ENCODE measurements at places on chromosomes 2 and 18.

DNA sequence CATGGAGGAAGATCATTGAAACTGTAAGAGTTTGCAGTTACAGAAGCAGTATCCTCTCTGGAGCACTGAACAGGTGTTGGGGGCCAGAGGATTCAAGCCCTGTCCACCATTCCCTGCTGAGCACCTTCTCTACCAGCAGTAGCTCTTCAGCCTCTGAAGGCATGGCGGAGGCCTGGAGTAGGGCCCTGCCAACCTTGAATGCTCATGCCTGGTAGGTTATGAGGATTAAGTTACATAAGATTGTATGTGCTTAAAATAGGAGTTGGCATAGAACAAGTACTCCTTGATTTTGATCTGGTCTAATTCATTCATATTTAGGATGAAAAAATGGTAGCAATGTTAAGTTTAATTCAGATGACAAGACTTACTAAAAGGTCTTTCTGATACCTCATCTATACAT, 40.2 kb downstream of the FMNL2 start:
- DNase-seq = no peak

DNA sequence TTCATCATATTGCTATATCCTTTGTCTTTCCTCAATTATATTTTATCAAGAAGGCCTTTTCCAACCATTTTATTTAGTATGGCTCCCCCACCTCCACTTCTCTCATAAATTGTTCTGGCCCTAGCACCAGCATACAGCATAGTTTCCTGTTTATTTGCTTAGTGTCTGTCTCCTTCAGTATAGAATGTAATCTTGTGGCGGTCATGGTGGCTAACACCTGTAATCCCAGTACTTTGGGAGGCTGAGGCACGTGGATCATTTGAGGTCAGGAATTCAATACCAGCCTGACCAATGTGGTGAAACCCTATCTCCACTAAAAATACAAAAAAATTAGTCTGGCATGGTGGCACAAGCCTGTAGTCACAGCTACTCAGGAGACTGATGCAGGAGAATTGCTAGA, 39.6 kb upstream of the CLASP1 start:
- DNase-seq = no peak

DNA sequence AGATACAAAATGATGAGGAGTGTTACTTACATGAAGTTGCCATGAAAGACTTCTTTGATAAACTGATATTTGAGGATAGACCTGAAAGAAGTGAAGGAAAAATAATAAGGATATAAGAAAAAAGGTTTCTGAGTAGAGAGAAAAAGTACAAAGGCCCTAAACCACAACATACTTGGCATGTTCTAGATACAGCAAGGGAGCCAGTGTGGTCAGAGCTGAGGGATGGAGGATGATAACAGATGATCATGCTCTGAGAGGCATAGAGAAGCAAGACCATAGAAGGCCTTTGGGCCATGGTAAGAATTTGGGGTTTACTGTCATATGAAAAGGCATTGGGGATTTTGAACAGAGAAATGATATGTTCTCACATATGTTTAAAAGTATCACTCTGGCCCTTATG, 424.1 kb upstream of the CHST9 start:
- DNase-seq = no peak

- DNase-seq = no peak
These were observed 1354.8 kb upstream of the CDH2 start for GRCh38 chr18:29531746-29532145.

DNA sequence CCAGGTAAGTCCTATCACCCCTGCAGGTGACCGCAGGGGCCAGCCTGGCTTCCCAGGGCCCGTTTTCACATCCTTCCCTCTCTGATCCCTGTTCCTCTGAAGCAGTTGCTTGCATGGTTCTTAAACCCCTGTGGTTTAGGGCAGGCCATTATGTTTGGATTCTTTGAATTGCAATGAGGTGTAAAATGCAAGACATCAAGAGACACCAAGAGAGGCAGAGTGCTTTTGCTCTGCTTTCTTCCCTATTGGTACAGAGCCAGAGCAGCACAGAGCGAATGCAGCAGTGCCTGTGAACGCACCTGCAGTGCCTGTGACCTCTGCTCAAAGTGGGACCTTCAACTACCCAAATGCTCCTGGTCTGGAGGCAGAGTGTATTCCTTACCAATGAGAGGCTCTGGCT, 7.6 kb downstream of the RFX8 start:
- no peak for DNase-seq

- no peak for DNase-seq
These were observed 29.8 kb upstream of the MAL start for GRCh38 chr2:94995553-94996304.

DNA sequence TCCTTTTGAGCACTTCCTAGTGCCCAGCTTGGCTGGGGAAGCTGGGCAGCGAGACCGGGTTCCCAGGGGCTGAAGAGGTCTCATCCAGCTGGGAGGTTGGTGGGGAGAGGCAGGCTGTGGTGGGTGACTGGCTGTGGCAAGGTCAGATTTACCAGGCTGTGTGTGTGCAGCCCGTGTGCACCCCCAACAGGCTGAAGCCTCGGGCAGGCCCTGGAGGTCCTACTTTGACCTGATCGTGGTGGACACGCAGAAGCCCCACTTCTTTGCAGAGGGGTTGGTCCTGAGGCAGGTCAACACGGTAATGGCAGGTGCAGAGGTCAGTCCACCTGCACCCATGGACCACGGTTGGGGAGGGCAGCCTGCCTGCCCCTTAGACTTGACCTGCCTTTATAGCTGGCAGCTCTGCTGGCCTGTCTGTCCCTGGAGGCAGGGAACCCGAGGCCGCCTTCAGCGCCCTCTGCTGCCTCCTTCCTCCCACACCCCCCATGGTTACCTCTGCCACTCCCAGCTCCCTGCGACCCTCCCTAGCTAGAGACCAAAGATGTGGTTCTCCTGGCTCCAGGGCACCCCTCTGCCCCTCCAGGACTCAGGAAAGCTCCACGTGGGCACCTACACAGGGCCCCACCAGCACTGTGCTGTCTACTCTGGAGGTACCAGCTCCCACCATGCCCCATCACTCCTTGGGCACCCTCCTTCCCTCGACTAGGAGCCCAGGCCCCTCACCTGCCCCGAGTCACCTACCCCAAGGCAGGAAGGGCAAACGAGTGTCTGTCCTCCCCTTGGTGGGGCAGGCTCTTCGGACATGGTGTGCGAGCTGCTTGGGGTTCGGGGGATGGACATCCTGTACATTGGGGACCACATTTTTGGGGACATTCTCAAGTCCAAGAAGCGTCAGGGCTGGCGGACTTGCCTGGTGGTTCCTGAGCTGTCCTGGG, 4.0 kb downstream of the NT5DC4 start:
- DNase-seq = peak; percentile 33

GRCh38 chr2:190916829-190917228, 36.2 kb downstream of the GLS start:
- no peak for DNase-seq

DNA sequence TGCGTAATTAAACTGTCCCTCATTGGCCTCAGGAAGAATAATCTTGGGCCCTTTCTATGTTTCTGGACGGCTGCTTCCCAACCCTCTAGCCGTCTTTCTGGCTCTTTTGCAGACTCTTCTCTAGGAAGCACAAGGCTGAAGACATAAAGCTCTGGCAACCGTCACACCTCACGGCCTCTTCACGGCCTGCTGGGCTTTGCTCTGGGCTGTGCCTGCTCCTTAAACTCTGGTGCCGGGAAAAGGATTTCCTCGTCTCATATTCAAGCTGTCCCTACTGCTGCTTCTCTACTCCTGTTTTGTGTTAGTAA, 36.0 kb upstream of the WIPF1 start:
- DNase-seq = no peak

- no peak for DNase-seq
These were observed 50.9 kb downstream of the COL3A1 start for GRCh38 chr2:189024901-189025618.

- DNase-seq = no peak
These were observed 18.6 kb downstream of the MBOAT2 start for GRCh38 chr2:8984855-8985254.

DNA sequence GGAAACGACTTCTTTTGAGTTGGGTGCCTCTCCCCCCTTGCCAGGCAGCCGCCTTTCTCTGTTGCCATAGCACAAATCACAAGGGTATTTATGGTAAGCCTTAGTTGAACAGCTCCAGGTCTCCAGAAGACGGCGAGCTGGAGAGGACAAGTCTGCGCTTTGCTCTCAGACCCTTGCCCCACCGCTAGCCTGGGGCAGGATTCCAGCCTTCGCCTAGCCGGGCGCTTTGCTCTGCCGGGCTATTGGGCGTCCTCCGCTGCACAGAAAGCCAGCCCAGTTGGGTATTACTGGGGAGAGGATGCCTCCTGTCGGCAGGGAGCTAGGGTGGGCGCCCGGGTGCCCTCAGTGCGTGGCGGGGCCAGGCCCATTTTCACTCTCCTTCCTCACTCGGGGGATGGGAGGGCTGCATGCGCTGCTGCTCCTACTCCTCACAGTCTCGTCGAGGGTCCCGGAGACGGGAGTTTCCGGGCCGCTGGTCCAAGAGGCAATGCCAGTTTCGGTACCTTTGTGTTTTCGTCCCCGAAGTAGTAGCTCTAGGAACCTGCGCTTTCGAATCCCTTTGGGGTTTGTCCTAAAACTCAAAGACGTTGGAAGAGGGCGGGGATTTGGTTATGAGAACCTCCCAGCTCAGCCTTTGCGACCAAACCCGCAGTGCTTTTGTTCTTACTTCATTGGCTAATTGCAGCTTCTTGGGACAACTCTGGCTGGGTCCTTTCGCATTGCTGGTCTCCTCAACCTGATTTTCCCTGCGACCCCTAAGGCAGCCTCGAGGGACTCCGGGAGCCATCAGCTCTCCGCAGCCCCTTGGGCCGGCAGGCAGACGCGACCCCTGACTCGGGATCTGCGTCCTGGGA, 3.6 kb upstream of the DLX2 start:
- DNase-seq = no peak

GRCh38 chr18:8537400-8537799, 71.8 kb upstream of the RAB12 start:
- DNase-seq = no peak

GRCh38 chr18:8373486-8373885, 235.8 kb upstream of the RAB12 start:
- DNase-seq = no peak

- DNase-seq = no peak
These were observed 57.3 kb upstream of the ALPP start for GRCh38 chr2:232321156-232321816.

DNA sequence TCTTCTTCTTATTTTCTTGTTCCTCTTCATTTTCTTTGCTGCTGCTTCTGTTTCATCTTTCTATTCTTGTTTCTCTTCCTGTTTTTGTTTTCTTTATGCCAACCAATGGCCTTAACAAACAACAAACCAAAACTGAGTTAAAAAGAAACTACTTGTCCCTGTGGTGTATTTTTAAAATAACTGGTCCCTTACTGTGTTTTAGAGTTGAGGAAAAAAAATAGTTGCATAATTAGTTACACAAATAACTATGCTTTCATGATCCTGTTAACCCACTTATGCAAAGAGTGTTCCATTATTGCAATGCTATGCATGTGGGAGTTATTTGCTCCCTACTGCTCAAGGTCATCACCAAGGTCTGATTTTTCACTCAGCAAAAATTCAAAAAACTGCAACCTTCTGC, 39.5 kb upstream of the IMP4 start:
- no peak for DNase-seq

DNA sequence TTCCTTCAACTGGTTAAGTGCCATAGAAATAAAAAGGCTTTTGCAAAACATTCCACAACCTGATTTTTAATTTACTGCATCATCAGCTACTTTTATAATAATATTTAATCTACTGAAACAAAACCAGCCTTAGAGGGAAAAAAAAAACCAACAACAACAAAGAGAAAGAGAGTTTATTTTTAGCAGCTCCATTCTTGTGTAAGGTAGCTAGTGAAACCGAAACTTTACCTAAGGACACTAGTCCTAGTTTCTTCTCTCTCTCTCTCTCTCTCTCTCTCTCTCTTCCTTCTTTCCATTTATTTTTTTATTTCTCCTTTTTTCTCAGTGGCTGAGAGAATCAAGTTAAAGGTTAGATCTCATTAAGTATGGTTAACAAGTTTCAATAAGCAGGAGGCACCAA, 21.4 kb downstream of the EN1 start:
- DNase-seq = no peak

- no peak for DNase-seq
These were observed 16.0 kb upstream of the MSGN1 start for GRCh38 chr2:17800219-17800618.

DNA sequence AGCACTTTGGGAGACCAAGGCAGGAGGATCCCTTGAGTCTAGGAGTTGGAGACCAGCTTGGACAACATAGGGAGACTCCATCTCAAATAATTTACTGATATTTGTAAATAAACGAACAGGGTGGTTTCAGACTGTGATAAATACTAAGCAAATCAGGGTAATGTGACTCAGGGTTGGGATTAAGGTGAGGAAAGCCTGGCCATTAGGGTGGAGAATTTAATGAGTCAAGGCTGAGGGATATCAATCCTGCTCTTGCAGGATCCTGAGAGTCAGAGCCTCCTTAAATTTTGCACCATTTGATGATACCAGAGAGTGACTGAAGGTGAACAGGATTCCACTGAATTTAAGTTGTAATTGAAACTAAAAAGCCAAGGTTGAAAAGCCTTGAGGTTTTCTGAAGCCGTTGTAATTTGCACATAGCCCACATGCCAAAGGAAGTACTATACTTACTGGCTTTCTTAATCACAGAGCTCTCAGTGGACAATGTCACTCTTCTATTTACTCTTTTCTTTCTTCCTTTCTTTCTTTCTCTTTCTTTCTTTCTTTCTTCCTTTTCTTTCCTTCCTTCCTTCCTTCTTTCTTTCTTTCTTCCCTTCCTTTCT, 28.6 kb upstream of the AP1S3 start:
- no peak for DNase-seq

DNA sequence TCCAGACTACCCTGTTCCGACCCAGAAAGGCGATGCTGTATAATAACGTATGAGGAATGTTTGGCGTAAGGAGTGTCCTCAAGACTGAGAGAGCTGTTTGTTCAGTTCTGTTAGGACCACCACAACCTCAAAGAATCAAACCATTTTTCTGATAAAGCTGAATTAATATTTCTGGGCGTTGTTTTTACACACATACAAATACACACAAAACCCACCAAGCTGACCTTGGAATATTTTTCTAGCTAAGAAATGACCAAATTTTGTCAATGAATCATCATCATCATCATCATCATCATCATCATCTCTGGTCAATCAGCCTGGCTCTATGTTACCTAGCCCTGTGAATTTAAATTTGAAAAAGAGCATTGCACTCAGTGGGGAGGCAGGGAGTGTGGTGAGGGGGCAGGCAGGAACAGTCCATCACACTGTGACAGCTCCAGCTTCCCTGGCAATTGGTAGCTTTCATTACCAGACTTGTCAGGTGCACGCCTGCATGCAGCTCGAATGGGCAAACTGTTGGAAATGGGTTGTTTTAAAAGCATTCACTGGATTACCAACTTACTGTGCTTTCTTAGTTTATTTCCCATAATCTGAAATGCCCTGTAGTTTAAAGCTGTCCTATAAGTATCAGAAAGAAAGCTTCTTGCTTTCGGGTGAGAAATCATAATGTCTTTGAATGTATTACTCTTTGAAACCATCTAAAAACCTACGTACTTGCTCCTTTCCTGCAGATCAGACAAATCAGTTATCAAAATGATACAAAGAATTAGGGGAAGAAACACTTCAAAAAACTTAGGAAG, 6.9 kb upstream of the POU3F3 start:
- no peak for DNase-seq

All from KG1 (cell line).